NCI-H2081 (cell line): ENCODE measurements at places on chromosomes 13 and 19.

GRCh38 chr19:2494447-2495129 lies 18.7 kb downstream of the GADD45B start:
- peak; percentile 46 for DNase-seq

- no peak for DNase-seq
Observed at GRCh38 chr13:28012383-28012782, 23.9 kb upstream of the URAD start.

GRCh38 chr13:61142506-61142905 lies 273.1 kb downstream of the PCDH20 start:
- no peak for DNase-seq

DNA sequence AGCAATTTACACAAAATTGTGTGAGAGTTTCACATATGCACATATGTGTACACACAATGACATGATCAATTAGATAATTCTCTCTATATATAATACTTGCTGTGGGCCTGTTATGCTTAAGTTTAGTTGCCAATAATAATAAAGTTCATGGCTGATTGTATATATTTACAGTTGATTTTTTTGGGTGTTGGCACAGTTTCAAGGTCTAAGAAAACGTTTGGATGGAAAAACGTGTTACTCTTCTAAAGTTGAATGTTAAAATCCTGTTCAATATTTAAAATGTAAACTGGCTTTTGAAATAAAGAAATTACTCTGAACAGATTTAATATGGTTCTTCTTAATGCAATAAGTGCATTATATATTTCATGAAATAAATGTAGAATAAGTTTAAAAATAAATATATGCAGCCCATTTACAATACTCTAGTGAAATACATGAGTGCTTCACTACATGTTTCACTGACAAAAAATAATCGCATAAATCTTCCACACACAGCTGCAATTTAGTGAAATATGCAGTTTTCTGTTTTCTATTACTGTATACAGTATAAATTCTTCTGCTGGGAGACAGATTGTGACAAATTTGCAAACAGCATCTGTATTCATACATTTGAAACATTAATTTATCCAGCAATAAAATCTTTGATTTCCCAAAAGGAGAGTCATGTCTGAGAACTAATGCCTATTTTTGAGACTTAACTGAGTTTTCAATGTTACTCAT lies 586.9 kb upstream of the KLHL1 start:
- no peak for DNase-seq
